Heart left ventricle (tissue), 16 donors: ENCODE measurements at places on chromosomes 13 and 19. TPM values are rescaled to one million over a fixed set of nuclear protein-coding genes. Genes with fewer than 3 reads are reported as not detected.

The LPAR6 gene
- polyA plus RNA-seq: 9.8 TPM

The CCDC97 gene
- polyA plus RNA-seq: 12.8 TPM

The ELSPBP1 gene
- not detected for polyA plus RNA-seq

The IQCN gene
- polyA plus RNA-seq: 2.8 TPM

The KCNN1 gene
- 0.03 TPM for polyA plus RNA-seq

The ZNF546 gene
- polyA plus RNA-seq: 4.5 TPM

The SYMPK gene
- 34.3 TPM for polyA plus RNA-seq
